ENCODE measurements at places on chromosomes 16 and 17.

- no peak for DNase-seq
Observed at GRCh38 chr17:50672831-50673551, 34.7 kb downstream of the ANKRD40 start.

- DNase-seq, result no peak
Observed at GRCh38 chr17:19717411-19717908, 1.1 kb upstream of the SLC47A2 start.

GRCh38 chr16:1890708-1891050, 18.7 kb upstream of the MEIOB start:
- no peak for DNase-seq

DNA sequence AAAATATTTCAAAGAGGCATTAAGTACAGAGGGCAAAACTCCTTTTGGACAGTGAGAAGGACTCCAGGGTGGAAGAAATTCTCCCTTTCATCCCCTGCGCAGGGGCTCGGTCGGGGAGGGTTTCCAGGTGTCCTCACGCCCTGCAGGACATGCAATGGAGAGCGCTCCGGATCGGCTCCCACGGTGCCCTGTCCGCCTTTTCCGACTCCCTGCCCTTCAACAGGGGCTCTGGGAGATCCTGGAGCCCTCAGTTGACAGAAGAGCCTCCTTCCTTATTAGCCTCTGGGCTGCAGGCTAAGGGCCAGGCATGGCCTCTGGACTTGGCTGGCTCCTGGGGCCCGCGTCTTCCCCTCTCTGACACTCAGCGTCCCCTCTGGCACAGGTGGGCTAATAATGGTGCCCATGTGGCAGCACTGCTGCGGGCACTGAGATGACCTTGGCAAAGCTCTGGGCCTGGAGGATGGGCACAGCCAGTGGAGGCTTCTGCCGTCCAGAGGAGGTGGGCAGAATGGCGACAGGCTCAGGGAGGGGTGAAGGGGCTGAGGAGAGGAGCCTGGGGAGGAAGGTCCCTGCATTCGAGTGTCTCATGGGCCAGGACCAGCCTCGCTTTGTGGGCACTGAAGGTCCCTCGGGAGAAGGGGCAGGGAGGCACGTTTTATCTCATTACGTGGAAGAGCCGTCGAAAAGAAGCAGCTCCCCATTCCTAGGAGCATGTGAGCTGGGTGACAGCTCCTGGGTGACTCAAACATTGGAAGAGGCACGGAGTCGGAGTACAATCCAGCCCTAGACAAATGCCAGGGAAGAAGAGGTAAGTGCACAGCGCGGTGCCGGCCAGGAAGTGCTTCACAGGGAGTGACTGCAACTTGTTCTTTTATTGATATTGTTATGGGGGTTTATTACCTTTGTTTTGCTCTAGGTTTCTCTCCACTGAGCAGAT, 161.7 kb downstream of the IRF8 start:
- DNase-seq, result no peak

DNA sequence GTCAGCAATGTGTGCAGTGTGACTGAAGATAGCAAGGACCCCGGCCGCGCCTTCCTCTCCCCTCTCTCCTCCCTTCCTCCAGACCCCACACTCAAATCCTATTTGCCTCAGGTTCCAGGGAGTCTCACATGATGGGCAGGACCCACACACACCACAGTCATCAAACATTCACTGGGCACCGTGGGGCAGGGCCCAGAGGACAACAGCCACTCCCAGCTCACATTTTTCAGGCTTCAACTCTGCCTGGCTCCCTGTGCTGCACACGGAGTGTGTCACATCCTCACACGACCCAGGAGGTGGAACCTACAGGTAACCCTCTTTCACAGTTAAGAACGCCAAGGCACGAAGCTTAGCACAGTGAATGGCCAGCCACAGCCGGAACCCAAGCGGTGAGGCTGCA, 30.5 kb downstream of the PEMT start:
- no peak for DNase-seq

DNA sequence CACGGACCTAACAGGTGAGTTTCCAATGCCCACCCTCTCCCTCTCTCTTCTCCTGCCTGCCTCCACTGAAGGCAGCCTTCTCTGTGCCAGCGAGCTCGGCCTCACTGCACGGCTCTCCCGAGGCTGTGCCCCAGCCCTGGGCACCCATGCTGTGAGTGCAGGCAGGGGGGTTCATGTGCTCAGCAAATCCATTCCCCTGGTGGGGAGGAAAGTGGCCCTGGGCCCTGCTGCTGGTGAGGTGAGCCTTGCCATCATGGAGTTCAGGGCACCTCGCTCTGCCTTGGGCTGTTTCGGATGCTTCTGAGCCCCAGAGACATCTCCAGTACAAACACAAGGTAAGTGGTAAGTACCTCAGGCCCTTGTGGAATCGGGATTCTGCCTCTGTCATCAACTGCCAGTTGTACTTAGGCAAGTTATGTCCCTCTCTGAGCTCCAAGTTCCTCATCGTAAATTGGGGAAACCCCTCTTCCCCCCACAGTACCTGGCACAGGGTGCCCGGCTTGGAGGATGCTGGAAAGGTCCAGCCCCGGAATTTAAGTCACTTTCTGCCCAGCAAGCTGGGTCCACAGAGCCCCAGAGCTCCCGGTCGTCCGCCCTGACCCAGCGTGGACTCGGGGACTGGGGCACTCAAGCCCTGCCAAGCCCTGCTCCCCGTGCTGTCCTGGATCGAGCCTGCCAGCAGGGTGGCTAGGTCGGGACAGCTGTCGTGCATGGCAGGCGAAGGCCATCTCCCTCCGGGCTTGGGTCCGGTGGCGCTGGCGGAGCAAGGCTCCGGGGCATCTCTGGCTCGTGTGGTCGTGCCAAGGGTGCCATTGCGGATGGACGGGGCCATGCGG, 684 bp upstream of the NUDT16L1 start:
- DNase-seq, result peak; percentile 53

DNA sequence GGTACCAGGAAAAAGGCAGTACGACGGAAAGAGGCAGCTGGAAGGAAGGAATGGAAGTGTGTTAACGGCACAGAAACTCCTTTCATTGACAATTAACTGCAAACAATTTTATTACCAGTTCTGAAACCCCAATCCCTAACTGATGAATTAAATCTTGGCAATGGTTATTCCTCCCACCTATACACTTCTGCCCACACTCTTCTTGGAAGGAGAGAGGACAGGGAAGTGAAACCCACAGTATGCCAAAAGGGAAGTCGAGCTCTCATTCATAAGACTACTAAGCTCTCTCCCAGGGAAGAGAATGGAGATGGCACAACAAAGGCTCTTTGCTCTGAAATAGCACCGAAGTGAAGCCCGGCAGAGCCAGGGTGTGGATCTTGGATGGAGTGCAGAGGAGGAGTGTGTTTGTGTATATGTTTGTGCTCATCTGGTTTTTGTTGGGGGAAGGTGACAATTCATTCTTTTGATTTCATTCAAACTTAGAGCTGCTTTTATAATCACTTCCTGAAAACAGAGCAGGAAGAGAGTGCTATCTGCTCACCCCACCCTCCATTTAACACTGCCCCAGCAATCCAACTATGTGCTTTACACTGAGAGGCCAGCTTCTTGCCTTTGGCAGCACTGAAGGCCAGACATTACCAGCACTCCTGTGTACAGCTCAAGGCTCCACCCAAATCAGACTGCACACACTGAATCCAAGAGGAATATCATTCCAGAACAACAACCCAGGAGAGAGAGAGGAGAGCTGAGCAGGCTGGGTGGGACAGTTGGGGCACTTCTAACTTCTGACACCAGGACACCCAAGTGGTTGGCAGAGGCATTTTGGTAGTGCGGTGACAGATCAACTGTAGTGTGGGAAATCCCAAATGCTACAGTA, 68.7 kb downstream of the HIC1 start:
- DNase-seq, result no peak

DNA sequence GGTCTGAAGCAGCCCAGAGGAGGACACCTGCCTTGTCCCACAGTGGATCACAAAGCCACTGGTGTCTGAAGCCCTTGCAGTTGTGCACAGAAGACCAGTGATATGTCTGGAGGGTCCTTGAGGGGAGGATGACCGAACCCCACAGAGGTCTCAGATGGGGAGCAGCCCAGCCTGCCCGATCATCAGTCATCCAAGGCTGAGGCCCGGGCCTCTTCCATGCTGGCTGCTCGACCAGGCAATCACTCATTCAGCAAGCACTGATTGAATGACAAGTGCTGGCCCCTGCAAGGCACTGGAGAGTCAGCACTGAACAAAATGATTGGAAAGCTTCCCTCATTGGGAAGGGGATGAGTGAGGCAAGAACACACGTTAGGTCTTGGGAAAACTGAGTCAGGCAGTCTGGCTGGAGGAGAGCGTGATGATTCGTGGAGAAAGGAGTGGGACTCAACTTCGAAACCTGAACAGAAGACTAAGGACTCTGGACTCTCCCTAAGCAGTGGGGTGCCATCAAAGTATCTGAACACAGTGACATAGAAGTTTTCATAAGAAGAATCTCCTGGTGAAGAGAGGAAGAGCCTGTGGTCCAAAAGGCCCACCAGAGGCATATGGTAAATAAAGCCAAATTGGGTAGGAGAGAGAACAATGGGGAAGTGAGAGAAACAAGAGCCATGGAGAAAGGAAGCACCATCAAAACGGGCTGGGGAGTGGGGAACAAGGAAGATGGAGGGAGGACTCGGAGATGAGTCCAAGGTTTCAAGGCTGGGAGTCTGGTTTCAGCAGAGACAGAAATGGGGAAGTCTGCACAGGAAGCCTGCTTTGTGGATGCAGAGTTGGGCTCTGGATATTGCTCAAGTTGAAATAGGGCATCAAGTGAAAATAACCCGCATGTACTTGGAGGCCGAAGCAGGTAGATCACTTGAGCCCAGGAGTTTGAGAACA, 10.2 kb downstream of the PIK3R5 start:
- peak; percentile 42 for DNase-seq

GRCh38 chr17:4331614-4332013, 34.9 kb downstream of the UBE2G1 start:
- DNase-seq, result no peak

GRCh38 chr17:59842901-59843652, 49.7 kb downstream of the TUBD1 start:
- peak; percentile 93 for DNase-seq

- DNase-seq, result peak; percentile 79
Observed at GRCh38 chr17:61310590-61310989, 89.1 kb upstream of the TBX2 start.

DNA sequence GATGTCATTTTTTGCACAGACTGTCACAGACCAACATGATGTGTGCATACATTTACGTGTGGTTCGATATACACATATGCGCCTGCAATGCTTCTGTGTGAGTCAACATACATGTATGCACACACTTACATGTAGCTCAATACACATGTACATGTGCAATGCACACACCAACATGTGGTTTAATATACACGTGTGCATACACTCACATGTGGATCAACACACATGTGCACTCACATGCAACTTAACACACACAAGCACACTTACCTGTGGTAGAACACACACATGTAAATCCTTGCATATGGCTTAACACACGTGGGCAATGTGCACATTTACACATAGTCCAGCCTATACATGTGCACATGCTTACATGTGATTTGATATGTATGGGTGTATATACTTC, 97.5 kb downstream of the CYLD start:
- no peak for DNase-seq

DNA sequence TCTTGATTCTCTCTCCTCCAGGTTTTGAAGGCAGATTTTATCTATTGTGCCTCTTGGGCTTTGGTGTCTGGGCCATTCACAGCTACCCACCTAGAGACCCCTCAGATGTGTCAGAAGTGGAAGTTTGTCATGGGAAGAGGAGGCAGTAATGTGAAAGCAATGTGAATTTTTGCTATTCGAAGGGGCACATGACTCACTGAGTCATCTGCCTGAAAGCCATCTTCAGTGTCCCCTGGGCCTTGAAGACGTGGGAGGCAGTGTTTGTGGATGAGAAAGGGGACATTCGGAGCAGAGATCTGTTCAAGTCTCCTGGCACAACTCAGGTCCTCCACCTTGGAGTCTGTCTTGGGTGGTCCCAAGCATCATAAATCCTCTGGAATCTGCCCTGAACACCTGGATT, 530.2 kb downstream of the NPIPA7 start:
- DNase-seq, result no peak

DNA sequence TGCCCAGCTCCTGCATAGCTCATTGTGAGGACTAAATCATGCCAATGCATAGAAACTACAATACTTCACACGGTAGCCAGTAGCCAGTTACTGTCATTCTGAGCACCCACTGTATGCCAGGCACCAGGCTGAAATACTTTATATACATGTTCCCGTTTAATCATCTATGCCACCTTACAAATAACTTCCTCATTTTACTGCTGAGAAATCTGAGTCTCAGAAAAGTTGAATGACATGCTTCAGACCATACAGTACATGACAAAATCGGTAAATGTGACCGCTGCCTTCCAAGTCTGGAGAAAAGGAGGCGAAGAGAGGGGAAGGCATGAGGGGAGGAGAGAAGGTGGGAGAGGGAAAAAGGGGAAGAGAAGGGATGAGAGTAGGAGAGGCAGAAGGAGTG, 9.2 kb upstream of the TLCD3B start:
- no peak for DNase-seq

DNA sequence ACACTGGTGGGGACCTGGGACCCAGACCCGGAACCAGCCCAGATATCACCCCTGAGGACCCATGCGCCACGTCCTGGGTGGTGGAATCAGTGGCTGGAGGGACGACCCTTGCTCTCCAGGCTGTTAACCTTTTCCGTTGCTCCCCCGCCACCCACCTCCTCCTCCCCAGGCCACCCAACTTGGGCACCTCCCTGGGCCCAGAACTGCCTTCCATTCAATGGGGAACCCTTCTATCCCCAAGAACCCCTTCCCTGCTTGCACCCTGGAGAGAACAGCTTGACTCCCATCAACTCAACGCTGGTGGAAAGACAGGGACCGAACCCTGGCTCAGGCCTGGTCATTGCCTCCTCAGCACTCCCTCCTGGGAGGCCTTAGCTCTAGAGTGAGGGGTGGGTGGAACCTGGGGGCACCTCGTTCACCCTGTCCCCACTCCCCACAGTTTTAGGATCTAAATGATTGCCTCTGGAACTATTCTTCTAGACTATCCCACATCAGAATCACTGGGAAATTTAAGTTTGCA, 5.7 kb upstream of the IL32 start:
- DNase-seq, result no peak

DNA sequence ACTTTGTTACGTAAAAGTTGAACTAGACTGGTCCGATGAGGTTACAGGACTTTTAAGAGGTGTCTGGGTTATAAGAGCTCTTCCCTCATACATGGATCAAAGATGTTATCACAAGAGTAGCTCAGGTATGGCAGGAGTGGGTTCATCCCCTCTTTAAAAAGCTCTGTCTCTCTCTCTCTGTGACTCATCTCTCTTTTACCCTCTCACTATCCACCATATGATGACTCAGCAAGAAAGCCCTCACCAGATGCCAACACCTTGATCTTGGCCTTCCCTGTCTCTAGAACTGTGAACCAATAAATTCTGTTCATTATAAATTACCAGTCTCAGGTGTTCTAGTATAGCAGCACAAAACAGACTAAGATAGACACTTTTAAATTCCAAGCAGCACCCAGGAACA, 1.9 kb upstream of the CLEC19A start:
- no peak for DNase-seq

- peak; percentile 63 for DNase-seq
Observed at GRCh38 chr17:33288954-33289353, 4.1 kb downstream of the ASIC2 start.

- peak; percentile 56 for DNase-seq
Observed at GRCh38 chr17:35486920-35487732, 38.6 kb upstream of the SLFN13 start.

- DNase-seq, result no peak
Observed at GRCh38 chr17:75181608-75182318, 996 bp downstream of the SUMO2 start.
